Stimulated activated CD4-positive, alpha-beta T cell treated with anti-CD3 and anti-CD28 coated beads, Interleukin-2, amount 100 ng/mL, for 4 hours (primary cell): ENCODE measurements at places on chromosomes 7 and 10.

DNA sequence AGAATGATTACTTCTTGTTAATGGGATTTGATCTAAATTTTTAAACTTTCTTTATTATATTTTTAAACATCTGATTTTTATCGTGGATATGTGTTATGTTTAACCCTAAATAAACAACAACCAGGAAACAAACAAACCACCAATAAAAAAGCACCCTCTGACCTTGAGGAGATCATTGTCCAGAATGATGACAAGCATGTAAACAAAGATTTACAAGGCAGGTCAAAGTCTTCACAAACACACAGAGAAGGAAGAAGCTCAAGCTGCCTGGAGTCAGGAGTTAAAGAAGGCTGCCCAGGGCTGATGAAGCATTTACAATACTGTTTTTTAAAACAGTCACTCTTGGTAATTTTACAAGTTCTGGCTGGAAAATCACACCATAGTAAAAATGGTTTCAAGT, 31.0 kb upstream of the EGFR start:
- no peak for DNase-seq

GRCh38 chr7:25180946-25181345, 47.3 kb downstream of the NPVF start:
- no peak for DNase-seq

DNA sequence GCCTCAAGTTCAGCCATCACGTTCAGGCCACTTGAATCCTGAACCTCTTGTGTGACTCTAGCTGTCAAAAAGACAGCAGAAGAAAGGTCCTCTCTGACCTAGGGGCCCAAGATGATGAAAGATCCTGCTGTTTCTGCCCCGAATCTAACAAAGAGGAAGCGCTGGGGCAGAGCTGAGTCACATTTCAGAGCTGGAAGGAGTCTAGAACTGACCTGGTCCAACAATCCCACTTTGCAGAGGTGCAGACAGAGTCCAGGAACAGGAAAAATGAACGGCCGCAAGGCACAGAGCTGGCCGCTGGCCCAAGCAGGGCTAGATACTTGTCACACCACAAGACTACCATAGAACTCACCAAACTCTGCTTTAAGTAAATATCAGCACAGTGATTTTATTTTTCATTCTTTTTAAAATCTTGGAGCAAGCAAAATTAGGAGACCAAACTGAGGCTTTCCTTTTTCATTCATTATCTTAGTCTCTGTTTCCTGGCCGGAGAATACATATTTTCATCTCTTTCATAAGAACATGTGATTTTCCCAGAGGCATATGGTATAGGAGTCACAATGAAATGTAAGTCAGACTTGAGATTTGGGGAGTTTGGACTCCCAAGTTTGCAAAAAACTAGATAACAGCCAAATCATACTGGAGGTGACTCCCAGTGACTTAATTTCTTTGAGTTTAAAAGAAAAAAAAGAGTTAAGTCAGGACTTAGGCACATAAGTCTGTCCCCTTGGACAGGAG, 52.8 kb downstream of the CHST15 start:
- no peak for DNase-seq

DNA sequence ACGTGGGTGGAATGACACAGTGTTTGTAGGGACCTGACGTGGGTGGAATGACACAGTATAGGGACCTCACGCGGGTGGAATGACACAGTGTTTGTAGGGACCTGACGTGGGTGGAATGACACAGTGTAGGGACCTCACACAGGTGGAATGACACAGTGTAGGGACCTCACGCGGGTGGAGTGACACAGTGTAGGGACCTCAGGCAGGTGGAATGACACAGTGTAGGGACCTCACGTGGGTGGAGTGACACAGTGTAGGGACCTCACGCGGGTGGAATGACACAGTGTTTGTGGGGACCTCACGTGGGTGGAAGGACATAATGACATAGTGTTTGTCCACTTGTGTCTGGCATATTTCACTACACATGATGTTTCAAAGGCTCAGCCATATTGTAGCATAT, 19.3 kb downstream of the PPP2R2D start:
- no peak for DNase-seq

- no peak for DNase-seq
Measured at GRCh38 chr10:1706256-1706655, 31.1 kb downstream of the ADARB2 start.

GRCh38 chr7:140229591-140230515, 53.1 kb upstream of the KDM7A start:
- peak; percentile 45 for DNase-seq

- DNase-seq: no peak
Measured at GRCh38 chr10:75100764-75101291, 10.6 kb upstream of the SAMD8 start.

- DNase-seq: no peak
Measured at GRCh38 chr10:19421674-19422073, 373.1 kb downstream of the MALRD1 start.

- no peak for DNase-seq
Measured at GRCh38 chr7:159140170-159140910, 4.3 kb downstream of the VIPR2 start.

DNA sequence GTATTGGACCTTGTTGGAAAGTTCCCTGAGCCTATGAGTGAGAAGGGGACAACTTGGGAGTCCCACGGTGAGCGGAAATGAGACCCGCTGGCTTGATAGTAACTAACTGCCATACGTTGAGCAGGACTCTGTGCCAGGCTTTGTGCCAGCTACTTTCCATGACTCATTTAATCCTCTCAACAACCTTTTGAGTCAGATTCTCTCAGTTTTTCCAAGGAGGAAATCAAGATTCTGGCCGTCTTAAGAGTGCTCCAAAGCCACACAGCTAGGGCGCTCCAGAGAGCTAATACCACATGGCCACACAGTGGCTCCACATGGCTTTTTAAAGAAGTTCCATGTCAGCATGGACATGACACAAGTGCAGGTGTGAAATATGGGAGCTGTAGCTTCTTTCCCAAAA, 55.7 kb downstream of the NOD1 start:
- no peak for DNase-seq

- no peak for DNase-seq
Measured at GRCh38 chr7:156141941-156142340, 329.7 kb upstream of the SHH start.

DNA sequence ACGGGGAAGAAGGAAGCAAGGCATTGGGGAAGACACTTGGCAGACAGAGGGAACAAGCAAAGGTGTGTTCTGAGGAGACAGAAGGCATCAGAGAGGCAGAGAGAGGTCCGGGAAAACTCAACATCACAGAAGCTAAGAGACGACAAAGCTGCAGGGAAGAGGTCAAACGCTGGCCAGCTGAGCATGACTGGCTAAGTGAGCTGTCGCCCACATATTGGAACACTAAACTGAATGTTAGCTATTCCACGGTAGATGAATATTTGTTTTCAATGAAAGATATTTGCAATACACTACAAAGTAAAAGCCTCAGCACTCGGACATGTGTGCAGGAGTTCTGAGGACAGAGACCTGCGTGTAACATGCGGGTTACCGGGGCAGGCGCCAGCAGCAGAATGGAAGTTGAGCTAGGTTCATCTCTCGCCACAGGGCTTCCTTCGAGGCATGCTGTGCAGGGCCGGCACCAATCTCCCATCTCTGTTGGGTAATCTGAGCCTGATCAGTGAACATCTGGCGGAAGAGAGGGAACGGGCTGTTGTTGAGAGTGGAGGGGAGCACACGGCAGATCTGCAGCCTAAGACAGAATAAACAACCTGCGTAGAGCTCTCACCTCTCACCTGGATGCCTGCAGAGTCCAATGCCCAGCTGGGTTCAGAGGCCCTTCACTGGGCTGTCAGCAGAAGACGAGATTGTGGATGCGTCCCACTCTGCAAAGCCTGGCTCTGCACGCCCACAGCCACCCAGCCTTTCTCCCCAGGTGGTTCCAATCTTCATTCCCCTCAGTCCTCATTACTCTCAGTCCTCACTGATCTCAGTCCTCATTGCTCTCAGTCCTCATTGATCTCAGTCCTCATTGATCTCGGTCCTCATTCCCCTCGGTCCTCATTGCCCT, 35.9 kb downstream of the INSIG1 start:
- no peak for DNase-seq

GRCh38 chr10:74071157-74071556, 73.2 kb downstream of the VCL start:
- DNase-seq: no peak

- DNase-seq: no peak
Measured at GRCh38 chr10:74118804-74119203, 31.8 kb downstream of the AP3M1 start.

DNA sequence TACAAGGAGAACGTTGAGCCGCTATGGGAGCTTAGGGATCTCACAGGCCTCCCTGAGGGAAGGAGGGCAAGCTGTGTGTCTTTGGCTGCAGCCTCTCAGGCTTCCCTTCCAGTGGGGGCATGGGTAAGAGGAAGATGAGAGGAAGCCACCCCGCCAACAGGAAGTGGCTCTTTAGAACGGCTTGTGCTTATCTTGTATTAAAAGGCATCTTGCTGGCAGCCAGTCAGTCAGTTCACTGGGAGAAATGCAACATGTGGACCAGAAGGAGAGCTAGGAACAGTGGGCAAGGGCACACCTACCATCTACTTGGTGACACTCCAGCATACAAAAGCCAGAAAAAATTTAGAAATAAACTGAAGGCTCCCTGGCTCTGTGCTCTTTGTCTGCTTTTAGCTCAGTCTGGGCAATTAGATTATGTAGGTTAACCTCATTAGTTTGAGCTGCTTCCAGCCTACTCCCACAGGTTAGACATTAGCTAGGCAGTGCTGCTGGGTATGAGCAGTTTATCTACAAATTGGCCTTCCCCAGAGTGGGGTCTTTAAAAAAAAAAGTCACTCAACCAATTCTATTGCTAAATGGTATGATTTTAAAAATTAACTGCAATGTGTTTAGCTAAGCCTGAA, 595.9 kb downstream of the KCNMA1 start:
- DNase-seq: no peak

GRCh38 chr7:132508724-132509353, 67.4 kb downstream of the PLXNA4 start:
- DNase-seq: no peak

- no peak for DNase-seq
Measured at GRCh38 chr10:91002656-91003055, 81.8 kb upstream of the ANKRD1 start.

DNA sequence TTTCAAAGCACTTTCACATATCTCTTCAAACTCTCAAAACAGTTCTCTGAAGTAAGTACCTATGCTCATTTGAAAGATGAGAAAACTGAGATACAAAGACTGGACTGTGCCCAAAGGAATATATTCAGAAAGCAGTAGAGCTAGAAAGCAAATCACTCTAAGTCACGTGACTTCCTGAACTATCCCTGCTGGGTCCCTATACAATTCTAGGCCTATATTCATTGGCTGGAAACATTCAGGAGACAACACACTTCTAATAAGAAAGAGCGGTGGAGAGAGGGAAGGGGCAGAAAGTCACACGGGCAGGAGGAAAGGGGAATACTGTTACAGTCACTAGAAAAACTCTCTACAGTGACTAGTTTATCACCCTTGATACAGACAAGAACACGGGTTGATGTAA, 140.0 kb downstream of the CHCHD3 start:
- no peak for DNase-seq

DNA sequence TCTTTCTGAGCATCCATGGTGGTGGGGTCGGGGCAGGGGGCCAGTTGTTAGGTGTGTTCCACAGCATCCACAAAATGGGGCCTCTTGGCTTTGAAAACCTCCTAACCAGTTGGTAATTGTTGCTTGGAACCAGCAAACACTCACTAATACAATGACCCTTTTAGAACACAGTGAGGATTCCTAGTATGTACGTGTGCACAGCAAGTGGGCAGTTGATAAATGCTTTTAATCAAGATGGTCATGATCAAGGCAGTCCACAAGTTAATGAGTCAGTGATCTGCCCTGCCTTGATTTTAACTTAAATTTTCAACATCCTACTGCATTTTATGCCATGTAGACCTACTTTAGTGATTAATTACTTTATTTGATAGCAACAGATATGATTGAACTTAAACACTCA, 103.1 kb downstream of the ETV1 start:
- DNase-seq: no peak

GRCh38 chr7:95469187-95469586, 16.6 kb upstream of the ASB4 start:
- DNase-seq: no peak

GRCh38 chr7:110283056-110283455, 807.9 kb upstream of the LRRN3 start:
- no peak for DNase-seq

- no peak for DNase-seq
Measured at GRCh38 chr10:13505052-13505680, 23.6 kb downstream of the BEND7 start.

GRCh38 chr10:95122736-95123135, 53.4 kb upstream of the CYP2C8 start:
- DNase-seq: no peak

- DNase-seq: no peak
Measured at GRCh38 chr10:11058965-11059364, 41.3 kb downstream of the CELF2 start.

- no peak for DNase-seq
Measured at GRCh38 chr7:155676052-155676451, 31.6 kb downstream of the RBM33 start.

DNA sequence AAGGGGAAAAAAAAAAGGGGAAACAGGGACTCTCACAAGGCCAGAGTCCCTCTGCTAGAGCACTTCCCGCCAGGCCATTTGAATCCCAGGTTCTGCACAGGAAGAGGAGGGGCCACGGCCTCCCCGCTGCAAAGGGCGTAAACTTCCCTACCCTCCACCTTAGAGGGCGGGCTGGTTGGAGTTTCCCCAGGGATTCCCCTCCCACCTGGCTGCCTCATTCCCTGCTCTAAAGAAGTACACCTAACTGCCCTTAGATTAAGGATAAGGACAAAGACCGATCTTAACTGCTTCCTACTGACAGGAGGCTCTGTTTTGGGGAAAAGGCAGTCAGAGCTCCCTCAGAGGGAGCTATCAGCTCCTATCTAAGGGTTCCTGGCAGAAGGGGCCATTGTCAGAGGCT, 102.0 kb upstream of the ARMC3 start:
- no peak for DNase-seq

DNA sequence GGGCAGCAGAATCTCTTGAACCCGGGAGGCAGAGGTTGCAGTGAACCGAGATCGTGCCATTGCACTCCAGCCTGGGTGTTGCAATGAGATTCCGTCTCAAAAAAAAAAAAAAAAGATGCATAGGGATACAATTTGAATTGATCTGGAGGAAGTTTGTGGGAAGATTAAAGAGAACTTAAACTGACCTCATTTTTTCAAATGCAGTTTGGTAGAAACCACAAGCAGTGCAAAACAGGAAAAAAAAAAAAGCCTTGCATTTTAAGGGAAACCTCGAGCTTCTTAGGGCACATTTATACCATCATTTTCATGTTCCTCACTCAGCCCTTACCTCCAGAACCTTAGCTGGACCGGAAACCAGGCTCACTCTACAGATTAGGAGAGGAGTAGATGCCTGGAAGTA, 2.8 kb downstream of the KCTD7 start:
- no peak for DNase-seq

GRCh38 chr7:49396229-49396628, 377.2 kb upstream of the VWC2 start:
- DNase-seq: no peak

GRCh38 chr7:127539116-127539515, 46.3 kb downstream of the GCC1 start:
- no peak for DNase-seq
